ENCODE measurements at places on chromosomes 11 and 22.

- DNase-seq: no peak
Measured at GRCh38 chr22:35549328-35549727, 8.7 kb downstream of the RASD2 start.

GRCh38 chr11:20608934-20609333 is 9.5 kb downstream of the SLC6A5 start:
- no peak for DNase-seq

- peak; percentile 8 for DNase-seq
Measured at GRCh38 chr11:101428918-101429317, 154.9 kb downstream of the TRPC6 start.

DNA sequence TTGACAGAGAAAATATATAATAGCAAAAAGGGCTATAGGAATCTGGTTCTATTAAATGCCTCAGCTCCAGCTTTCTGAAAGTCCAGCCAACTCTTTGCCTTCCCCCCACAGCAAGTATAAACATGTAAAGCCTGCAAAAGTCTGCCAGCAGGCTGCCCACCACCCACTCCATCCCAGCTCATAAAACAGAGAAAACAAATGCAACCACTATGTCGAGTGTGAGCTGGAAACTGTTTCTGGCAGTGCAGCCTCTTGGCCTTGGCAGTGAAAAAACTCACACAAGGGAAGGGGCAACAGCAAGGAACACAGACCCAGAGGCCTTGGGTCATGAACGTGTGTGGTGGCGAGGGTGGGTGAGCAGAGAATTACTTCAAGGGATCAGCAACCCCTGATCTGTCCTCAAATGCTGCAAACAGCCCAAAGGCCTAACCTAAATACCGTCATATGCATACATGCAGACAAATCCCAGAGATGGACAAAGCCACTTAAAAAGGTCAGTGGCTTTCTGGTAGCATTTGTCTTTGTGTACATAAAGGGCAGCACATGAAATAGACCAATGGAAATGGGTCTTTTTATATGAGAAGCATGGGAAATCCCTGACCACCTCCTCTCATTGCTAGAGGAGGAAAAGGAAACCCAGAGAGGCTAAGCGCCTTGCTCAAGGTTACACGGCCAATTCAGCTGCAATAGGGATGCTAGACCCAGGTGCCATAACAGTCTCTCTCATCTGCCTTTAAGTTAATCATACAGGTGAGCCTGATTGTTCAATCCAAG is 74.8 kb downstream of the NAT10 start:
- no peak for DNase-seq

DNA sequence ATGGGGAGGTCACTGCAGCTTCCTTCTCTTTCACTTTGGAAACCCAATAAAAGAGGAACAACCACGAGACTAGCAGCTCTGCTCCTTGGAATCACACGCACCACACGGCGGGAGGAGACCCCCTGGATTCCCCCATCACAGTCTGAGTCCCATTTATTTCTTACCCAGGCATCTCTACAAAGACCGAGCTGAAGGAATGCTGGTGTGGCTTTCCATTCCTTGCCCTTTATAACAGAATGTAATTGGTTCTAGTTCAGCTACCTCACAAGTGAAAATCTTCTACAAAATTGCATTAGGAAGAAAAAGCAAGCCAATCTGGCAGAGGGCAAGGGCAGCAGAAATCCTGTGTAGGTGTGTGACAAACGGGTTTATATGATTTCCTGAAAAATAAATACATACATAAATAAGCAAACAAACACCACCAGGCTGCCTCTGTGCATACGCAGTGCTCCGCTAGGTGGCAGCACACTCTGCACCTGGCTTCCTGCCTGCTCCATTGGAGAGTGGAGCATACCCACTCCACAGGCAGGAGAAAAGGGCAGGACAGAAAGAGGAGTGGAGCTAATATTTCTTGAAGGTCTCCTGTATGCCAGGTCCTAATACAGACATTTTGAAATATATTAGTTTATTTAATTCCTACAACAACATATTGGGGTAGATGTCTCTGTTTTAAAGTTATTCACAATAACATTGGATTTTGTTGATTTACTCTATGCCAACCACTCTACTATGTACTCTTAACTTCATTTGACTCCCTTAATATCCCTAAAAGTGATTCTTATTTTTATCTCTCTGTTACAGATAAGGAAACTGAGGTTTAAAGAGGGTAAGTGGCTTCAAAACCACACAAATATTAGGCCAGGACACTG is 673.1 kb downstream of the KCNA4 start:
- DNase-seq: no peak

- no peak for DNase-seq
Measured at GRCh38 chr11:115501502-115501892, 2.7 kb downstream of the CADM1 start.

- DNase-seq: no peak
Measured at GRCh38 chr11:22302368-22302767, 35.8 kb upstream of the SLC17A6 start.

DNA sequence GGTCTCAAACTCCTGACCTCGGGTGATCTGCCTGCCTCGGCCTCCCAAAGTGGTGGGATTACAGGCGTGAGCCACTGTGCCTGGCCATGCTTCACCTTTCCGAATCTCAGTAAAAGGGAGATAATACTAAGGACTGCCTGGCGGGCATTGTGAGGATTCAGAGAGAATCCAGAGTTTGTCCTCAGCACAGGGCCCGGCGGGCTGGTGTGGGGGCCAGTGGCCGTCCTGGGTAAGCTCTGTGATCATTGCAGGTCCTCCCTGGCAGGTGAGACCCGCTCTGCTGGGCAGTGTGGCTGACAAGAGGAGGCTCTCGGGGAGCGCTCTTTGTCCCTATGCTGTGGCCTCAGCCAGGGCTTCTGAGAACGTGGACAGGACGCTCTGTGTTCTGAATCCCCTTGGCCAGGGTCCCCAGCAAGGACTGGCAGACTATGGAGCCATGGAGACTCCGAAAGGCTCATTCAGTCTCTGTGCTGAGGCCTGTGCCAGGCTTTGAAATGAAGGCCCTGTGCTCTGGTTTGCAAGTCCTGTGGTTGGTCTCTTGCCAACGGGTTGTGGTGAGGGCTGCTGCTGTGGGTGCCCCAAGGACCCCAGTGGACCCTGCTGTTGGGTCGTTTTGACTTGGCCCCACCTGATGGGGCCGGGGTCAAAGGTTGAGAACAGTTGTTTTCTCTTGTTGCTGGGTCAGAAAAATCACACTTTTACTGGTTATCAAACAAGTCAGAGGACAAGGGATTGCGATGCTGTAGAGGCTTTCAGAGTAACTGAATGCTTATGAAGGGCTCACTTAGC is 2.1 kb downstream of the TPCN2 start:
- DNase-seq: no peak

DNA sequence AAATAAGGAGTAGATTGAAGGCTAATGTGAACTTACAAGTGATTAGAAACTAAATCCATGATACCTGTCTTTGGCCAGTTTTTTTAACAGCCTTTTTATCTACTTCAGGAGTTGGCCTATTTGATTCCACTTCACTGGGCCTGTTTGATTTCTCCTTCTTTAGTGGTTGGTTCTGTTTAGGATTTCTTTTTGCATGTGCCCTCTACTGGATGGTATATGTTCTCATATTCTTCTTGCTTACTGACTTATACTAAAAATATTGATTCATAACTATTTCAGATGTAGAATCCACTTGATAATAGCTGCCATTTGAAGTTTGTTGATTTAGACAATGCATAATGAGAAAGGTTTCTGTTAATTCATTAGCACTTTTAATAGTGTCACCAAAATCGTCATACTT is 53.9 kb downstream of the USP47 start:
- DNase-seq: no peak

GRCh38 chr11:70126494-70126893 is 48.4 kb downstream of the ANO1 start:
- DNase-seq: no peak

GRCh38 chr22:24424001-24424900 is 3.1 kb upstream of the ADORA2A start:
- DNase-seq: no peak

DNA sequence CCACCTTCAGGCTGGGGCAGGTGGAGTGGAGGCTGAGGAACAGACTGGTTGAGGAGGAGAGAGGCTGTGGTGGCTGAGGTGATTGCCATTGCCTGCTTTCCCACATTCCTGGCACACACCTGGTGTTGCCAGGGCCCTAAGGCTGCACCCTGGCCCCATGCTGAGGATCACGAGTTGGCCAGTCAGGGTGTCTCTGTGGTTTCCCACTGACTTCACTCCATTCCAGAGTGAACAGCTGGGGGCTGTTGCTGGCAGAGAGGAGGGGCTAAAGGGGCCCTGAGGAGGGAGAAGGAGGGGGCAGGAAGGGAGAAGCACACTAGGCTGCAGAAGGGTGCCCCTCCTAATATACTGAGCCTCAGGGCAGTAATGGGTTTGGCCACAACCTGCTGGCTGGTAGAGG is 1.8 kb downstream of the TMEM86A start:
- DNase-seq: no peak

DNA sequence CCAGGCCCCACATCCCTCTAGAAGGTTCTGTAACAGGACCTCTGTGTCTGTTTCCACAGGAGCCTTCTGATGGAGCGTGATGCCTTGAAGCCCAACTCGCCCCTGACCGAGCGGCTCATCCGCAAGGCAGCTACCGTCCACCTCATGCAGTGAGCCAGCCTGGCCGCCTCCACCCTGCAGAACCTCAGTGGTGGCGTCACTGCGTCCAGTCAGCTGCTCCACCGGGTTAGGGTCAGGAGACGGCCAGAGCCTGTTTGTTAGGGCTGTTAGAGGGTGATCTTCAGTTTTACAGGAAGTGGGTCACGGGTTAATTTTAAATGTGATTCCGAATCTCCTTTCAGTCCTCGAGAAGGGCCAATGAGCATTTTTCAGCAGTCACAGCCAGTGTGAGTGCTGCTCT is 3.9 kb upstream of the GTSE1 start:
- DNase-seq: no peak

DNA sequence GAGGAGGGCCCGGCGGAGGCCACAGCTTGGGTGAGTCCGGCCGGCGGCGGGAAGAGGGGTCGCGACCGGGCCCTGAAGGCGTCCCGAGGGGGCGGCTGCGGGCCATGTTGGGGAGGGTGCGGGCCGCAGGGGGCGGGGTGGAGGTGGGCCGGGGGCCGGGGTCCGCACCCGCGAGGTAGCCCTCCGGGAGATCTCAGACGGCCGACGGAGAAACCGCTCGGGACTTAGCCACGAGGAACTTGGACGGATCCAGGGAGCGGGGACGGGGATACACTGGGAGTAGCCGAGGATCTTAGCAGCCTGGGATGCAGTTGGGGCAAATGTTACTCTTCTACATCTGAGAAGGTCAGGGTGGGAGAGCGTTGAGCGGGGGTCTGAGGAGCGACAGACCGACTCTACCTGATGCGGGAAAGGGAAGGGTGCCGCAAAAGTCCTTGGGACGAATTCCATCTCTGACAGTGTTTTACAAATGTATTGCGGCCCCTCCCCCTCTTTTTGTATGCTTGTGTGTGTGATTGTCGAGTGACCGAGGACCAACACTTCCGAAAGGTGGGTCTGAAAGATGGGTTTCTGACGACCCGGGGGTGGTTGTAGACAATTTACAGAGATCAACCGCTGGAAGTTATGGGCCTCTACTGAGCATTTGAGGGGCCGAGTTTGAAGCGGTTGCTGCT is 658 bp downstream of the STIP1 start:
- DNase-seq: no peak

All from astrocyte of the cerebellum (primary cell).